ENCODE measurements at places on chromosomes 5 and 9.

DNA sequence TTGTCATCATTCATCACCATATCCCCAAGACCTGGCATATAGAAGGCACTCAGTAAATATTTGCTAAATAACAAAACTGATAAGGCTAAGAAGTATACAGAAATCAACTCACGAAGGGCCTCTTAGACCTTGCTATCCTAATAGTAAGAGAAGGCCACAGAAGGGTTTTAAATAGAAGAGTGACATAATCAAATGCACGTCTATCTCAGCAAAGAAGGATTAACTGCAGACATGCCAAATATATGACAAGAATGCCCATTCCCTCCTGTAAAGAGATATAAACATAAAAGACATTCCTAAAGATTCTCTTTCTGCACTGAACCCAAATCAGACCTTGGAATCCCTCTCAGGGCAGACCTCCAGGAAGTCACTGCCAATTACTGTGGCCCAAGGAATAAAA is 34.1 kb downstream of the ECPAS start:
- no peak for DNase-seq

- no peak for DNase-seq
Measured at GRCh38 chr5:28748446-28748845, 1710.1 kb upstream of the CDH9 start.

- DNase-seq, result no peak
Measured at GRCh38 chr5:106543330-106543729, 1127.4 kb downstream of the EFNA5 start.

GRCh38 chr5:78953092-78953800 is 31.9 kb downstream of the ARSB start:
- DNase-seq, result no peak

DNA sequence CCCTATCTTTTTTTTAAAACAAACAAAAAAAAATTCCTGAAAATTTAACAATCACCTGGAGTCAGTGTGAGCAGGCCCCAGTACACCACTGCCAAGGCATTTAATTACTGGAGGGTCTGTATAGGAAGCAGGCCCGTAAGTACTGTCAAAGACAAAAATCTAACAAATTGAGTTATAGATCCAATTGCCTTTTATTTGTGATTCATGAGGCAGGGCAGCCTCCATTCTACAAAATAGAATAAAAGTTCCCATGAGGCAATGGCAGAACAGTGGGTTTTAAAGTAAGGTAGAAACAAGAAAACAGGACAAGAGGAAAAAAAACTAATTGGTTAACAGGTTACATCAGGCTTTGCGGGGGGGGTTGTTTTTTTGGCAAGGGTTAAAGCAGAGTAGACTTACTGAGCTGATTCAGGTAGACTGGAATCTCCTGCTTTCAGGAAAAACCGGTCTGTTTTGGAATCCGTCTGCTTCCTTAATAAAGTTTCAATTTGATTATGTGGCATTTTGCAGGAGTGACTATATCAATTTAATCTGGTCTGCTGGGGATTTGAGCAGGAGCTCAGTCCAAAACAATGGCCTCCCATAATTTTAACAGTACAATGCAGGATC is 48.9 kb downstream of the AUH start:
- no peak for DNase-seq

- DNase-seq, result no peak
Measured at GRCh38 chr9:38107811-38108304, 38.8 kb upstream of the SHB start.

- DNase-seq, result no peak
Measured at GRCh38 chr5:117455236-117456233, 880.9 kb upstream of the SEMA6A start.

- no peak for DNase-seq
Measured at GRCh38 chr5:78591972-78592700, 56.4 kb downstream of the LHFPL2 start.

- DNase-seq, result no peak
Measured at GRCh38 chr9:99158629-99159028, 53.7 kb downstream of the TGFBR1 start.

GRCh38 chr5:1799110-1799601 is 481 bp downstream of the MRPL36 start:
- no peak for DNase-seq

DNA sequence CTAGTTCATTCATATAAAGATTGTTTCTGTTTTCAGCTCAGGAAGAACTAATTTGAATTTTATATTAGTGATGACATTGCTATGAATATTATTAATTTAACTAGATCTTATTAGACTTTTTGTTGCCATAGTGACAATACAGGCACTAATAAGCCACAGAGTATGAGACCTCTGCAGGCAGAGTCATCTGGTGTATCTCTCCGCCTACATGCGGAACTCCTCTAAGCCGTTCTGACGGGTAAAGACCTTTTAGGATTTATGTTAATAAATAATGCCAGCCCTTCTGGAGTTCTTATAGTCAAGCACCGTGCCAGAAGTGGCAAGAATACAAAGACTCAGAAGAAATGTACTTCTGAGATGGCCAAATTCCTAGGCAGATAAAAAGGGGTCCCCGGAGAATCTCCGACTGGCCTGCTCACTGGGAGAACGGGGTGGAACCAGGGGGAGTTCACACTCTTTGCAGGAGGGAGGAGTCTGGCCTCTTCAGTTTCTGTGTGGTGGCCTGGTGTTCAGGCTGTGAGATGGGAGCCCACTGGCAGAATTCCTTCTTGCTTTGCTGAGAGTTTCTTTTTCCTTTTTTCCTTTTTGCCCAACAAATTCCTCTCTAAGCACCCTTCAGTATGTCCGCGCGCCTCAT is 85.1 kb upstream of the IL12B start:
- no peak for DNase-seq

GRCh38 chr9:101791938-101792337 is 53.5 kb upstream of the GRIN3A start:
- DNase-seq, result no peak

- DNase-seq, result no peak
Measured at GRCh38 chr5:137672001-137672400, 63.9 kb downstream of the KLHL3 start.

DNA sequence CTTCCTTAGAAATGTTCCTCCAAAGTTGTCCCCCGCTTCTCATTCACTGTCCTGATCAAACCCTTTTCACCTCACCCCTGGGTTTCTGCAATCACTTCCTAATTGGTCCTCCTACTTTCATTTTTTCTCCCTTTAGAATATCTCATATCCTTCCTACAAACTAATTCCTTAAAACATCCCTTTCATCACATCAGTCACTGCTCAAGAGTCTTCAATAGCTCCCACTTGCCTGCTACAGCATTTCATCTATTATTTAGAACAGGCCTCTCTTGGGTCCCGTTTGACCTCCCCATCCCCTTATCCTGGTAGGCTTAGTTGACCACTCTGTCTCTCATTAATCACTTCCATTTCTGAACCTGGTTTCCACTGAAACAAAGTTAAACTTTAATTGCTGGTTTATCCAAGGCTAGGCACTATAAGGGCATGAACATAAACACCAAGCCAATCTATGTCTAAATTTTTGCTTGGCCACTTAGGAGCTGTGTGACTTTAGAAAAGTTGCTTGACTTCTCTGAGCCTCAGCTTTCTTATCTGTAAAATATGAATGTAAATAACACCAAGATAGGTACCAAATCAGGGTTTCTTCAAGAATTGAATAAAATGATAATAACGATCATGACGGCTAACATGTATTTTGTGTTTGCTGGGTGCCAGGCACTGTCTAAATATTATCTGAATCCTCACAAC is 202.1 kb upstream of the WWC1 start:
- DNase-seq, result no peak

DNA sequence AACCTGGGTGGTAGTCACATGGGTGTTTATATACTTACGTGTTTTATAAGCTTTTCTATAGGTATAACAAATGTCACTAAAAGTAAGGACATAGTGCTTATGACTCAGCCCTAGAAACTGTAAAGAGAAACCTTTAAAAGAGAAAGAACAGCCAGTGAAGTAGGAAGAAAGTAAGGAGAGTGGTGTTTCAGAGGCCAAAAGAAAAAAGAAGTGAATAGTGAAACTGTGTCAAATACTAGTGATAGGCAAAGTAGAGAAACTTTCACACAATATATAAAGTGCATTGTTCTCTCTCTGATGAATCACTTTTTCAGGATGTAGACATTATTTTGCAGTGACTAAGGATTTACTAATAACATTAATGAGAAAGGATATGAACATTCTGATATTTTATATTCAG is 74.2 kb upstream of the SUSD1 start:
- DNase-seq, result no peak

- no peak for DNase-seq
Measured at GRCh38 chr9:119004618-119004990, 364.6 kb downstream of the BRINP1 start.

- no peak for DNase-seq
Measured at GRCh38 chr5:111887706-111888105, 130.7 kb upstream of the NREP start.

GRCh38 chr9:89408628-89409101 is 89.2 kb downstream of the SEMA4D start:
- no peak for DNase-seq

DNA sequence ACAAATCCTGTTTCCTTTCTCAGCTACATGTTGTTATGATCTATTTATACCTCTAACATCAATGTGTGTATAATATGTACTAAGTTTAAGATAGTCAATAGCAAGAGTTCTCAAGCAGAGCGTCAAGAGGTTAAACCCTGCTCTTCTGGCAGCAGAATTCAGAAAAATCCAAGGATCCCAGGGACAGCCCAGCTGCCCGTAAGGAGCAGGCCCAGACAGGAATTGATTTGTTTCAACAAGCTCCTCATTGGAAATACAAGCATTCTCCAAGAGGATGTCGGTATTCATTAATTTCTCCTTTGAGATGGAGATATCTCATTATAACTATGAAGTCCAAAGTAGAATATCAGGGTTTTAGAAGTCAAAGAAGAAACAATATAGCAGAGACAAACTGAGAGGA is 14.9 kb downstream of the EFNA5 start:
- no peak for DNase-seq

GRCh38 chr5:18745042-18745987 is 1111.1 kb downstream of the TAF11L14 start:
- DNase-seq, result no peak

DNA sequence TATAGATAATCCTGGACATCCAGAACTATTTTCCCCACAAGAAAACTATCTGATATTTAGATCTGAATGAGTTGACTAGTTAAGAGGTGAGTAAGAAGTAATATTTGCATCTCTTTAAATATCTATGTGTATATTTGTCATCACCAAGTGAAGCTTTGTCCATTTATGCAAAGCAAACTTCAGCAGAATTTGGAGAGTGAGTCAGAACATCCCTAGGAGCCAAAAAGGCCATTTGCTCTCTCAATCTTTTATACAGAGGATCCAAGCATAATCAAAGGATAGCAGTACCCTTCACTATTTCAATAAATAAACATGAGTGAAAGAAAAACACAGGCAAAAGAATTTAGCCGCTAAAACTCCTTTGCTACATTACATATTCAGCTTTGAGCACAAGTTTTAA is 454.4 kb downstream of the NR2F1-AS1 start:
- no peak for DNase-seq

DNA sequence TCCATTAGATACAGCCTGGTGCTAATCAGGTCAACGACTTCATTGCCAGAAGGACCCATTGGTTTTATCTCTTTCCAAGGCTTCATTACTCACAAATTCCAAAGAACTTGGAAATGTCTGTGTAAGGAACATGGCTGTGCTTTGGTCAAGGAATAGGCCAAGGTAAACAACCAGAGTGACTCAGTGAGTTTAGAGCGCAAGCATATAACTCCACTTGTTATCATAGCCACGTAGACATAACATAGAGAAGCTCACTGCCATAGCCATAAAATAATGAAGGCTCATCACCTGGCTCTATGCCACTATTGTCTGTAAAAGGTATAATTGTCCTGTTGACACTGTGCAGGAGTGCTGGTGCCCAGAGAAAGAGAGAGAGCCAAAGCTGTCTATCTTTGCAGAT is 139.3 kb upstream of the PLCXD3 start:
- DNase-seq, result no peak

- peak; percentile 12 for DNase-seq
Measured at GRCh38 chr5:94746731-94747124, 128.3 kb downstream of the SLF1 start.

DNA sequence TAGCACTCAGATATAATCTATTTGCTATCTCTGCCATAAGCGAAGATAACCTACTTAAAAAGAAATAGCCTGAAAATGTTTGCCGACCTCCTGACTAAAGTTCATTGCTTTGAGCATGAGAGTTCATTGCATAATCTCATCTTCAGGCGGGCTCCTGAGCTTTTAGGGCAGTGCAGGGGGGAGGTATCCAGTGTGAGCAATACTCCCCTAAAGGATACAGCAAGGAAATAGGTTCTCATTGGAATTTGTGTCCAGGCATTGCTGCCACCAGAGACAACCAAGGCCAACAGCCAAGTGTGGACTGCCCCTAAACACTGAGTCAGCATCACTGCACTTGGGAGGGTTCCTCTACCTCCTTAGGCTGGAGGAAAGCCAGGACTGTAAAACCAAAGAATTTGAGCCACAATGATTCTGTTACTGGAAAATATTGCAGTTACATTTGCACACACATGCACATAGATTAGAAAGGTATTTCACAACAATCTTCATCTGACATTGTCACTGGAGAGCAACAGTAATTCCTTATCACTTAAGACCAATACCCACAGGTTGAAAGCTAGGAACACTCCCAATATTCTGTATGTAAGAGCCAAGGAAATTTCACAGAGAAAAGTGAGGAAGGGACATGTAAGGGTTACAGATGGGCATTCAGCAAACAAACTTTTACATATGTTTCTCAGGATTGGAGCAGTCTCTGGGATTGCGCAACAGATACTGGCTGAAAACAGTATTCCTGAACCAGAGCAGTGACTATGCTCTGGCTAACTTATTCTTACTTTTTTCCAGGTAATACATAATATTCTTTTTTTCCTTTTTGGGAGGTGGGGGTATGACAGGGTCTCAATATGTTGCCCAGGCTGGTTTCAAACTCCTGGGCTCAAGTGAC is 98.6 kb upstream of the TLE1 start:
- DNase-seq, result no peak

DNA sequence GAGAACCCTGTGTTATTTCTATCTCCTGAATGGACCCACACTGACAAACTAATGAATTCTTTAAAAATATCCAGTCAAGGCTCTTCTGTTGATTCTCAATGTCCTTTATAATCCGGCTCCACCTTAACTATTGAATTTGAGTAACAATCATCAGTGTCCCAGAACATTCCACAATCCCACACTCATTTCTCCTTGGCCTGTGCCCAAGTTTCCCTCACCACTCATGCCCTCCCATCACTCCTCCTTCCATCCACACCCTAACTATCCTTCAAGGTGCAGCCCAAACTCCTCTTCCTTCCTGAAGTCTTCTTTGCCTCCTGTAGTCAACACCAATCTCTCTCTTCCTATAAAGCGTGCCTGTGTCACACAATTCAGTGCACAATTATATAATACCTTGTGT is 106.1 kb downstream of the NUDT12 start:
- no peak for DNase-seq

GRCh38 chr5:132233811-132234683 is 6.4 kb upstream of the P4HA2 start:
- no peak for DNase-seq

Measured in GM18507 (cell line).